ENCODE measurements at places on chromosomes 16 and 17. TPM values are rescaled to one million over a fixed set of nuclear protein-coding genes. Genes with fewer than 3 reads are reported as not detected.

CLEC18B gene
- not detected for total RNA-seq

PIRT gene
- 0.97 TPM for total RNA-seq

C16orf92 gene
- not detected for total RNA-seq

CAPNS2 gene
- total RNA-seq = 2.1 TPM

RGS11 gene
- total RNA-seq = 1.1 TPM

DNA sequence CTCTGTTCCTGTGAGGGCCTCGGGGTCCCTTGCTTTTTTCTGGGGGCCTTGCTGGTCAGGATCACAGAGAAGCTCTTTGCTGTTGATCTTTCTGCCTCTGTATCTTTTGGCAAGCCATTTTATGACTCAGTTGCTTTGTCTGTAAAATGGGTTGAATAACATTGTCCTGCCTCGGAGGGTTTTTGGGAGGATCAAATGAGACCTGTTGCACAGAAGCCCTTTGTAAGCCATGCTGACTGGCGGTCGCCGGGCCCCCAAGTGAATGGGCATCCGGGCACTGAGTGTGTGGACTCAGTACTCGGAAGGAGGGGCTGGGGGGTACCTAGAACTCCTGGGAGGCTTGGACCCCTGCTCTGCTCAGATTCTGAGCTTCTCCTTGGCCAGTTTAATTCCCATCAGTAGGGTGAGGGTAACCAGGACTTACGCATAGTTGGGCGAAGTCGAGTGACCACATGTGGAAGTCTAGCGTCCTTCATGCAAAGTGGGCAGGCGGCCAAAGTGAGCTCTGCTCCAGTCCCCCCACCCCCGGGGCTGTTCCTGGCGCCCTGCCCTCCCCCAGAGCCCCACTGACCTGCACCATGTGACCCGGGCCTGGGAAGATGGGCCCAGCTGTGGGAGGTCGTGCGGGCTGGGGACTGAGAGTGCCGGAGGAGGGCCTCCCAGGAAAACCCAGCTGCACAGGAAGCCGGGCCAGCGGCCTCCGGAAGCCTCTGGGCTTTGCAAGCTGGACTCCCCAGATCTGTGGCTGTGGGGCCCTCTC, 284.0 kb downstream of the SEC14L1 start:
- peak; percentile 93 for DNase-seq

DNA sequence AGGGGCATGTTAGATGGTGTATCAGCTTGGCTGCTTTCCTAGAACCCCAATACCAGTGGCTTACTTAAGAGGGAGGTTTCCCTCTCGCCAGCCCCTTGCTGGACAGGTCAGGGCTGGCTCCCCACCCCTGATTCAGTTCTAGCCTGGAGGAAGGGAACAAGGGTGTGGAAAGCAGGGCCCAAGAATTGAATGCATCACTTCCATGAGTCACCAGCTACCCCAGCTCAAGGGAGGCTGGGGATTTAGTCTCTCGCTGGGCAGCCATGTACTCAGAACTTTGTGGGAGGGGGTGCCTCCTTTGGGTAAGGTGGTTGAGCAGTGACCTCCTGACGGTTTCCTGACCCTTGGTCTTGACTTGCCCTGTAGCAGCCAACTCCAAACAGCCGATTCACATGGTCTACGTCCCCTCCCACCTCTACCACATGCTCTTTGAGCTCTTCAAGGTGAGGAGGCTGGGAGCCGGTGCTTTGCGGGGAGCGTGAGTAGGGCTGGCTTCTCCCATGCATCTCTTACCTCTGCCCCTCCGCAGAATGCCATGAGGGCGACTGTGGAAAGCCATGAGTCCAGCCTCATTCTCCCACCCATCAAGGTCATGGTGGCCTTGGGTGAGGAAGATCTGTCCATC, 12.8 kb downstream of the PDK2 start:
- DNase-seq = no peak

- DNase-seq = no peak
Observed at GRCh38 chr16:87393680-87394055, 1.5 kb downstream of the MAP1LC3B start.

DNA sequence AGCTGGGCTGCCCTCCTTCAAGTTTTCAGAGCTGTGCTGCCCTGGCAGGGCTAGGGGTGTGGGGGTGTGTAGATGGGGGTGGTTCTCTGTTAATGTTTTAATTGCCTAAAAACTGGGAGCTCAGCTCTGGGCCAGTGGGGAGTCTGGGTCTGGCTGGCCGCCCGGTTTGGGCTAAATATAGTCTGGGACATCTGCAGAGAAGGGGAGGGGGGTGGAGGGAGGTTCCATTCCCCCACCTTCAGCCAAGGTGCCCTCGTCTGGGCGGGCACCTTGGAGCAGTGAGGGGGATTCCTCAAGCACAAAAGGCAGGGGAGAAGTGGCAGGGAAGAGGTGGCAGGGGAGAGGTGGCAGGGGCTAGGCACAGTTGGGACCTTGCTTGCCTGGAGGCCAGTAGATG, 13.0 kb downstream of the RARA start:
- peak; percentile 71 for DNase-seq

DNA sequence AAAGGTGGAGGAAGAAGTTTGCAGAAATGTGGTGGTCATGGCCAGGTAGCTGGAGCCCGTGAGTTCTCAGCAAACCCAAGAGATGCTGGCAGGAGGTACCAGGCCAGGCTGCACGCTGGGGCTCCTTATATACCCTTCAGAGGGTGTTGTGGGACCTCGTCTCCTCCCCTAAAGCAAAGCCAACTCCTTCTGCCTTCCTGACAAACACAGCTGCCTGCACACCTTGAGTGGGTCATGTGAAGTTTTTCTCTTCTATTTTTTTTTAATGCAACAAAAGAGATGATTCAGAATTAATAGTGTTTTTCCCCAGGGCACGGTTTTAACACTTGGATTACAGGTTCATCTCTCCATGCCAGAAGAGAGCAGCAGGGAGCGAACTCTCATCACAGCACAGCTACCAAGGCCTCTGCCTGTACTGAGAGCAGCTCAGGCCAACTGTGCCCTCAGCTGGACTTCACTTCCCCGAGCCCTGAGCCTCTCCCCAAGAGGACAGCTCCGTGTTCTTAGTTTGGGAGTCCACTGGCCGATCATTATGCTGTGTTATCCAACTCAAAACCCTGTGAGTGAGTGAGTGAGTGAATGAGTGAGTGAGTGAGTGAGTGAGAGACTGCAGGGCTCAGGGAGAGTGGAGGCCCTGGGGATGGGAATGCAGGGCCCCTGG, at the start of gene KRT15:
KRT15 (minus strand) TSS at position 102 of the 661 bp plus-strand sequence; CDS start at position 39, 63 bp downstream.
- DNase-seq = no peak

GRCh38 chr17:51820252-51820651, 338.3 kb downstream of the CA10 start:
- DNase-seq = no peak

GRCh38 chr17:73711184-73711583, 66.9 kb upstream of the SDK2 start:
- DNase-seq = no peak

DNA sequence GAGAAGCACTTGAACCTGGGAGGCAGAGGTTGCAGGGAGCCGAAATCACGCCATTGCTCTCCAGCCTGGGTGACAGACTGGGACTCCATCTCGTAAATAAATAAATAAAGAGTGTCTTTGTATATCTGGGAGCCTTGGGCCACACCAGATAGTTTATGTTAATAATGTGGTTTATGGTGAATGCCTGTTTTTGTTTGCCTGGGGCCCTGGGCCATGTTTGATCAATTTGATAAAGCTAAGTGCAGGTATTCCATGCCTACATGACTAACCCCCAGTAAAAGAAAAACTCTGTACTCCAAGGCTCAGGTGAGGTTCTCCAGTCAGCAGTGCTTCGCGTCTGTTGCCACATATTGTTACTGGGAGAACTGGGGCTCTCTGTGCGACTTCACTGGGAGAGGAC, 15.1 kb downstream of the SCIMP start:
- DNase-seq = no peak

GRCh38 chr16:90047714-90048346, 28.6 kb upstream of the DBNDD1 start:
- DNase-seq = peak; percentile 41
